ENCODE measurements at places on chromosomes 5 and 9.

DNA sequence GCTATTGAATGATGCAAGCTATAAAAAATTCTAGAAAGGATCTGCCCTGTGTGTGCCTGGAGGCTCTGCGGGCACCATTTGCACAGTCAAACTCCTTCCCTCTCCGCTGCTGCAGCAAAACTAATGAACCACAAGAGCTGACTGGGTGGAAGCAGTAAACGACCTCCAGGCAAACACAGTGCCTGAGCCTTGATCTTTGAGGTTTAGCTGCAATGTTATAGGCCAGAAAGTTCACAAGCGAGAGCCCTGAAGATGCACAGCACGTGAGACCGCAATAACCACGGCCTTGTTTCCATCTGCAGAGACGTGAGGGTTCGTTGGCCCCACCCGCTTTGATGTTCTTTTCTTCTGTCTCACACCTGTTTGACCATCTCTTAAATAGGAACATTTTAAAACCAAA lies 69.2 kb upstream of the S1PR3 start:
- no peak for DNase-seq

- no peak for DNase-seq
Measured at GRCh38 chr9:18017136-18017535, 438.3 kb downstream of the SH3GL2 start.

GRCh38 chr9:3447788-3448187 lies 78.0 kb downstream of the RFX3 start:
- DNase-seq: no peak

GRCh38 chr5:74415695-74416102 lies 224.8 kb downstream of the ENC1 start:
- no peak for DNase-seq

GRCh38 chr9:126415741-126416370 lies 89.2 kb downstream of the MVB12B start:
- no peak for DNase-seq

DNA sequence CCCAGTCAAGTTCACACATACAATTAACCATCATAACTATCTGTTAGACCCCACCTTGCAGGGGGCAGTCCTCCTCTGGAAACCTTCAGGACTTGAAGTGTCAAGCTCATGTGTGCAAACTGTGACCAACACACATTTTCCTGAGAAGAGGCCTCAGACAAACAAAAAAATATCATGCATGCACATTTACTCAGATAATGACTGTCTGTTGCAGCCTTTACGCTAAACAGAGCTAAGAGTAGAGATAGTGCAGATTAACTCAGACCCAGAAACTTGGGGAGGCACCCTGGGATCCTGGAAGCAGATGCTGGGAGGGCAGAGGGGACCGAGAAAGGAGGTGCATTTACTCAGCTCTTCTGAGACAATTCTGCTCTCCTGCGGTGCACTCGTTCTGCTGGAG lies 3.6 kb upstream of the S1PR3 start:
- DNase-seq: no peak

- no peak for DNase-seq
Measured at GRCh38 chr5:11398728-11399127, 505.5 kb downstream of the CTNND2 start.

- DNase-seq: no peak
Measured at GRCh38 chr5:5270958-5271785, 131.0 kb downstream of the ADAMTS16 start.

DNA sequence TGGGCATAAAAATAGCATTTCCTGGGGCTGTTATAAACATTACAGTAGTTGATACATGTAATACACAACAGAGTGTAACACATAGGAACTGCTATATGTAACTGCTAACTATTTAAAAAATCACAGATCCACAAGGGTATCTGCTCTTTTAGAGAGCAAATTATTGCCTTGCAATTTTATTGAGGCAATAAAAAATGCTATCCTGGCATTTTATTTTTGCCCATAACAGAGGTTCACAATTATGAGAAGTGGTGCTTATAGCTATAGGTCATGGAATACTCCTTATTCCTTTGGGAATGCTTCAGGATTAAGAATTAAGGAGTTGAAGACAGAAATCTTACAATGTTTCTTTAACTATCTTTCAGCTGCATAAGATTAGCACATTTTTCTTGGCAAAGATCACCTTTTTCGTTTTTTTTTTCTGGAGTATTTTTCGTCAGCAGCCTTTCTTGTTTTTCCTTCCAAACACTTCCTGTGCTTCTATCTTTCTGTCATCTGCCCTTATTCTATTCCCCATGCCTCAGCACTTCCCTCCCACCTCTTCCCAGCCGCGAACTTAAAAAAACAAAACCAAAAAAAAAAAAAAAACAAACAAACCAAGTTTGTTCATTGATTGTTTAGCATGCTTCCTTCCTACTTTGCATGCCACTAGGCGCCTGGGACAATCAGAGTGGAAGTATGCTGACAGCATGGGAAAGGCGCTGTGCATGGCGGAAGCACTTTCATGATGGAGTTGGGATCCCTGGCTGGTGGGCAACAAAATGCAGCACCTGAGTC lies 264.2 kb downstream of the MAST4 start:
- no peak for DNase-seq

GRCh38 chr9:108994695-108995094 lies 18.6 kb downstream of the CTNNAL1 start:
- no peak for DNase-seq

Measured in activated CD8-positive, alpha-beta memory T cell treated with anti-CD3 and anti-CD28 coated beads for 1 hour (primary cell).